ENCODE measurements at places on chromosomes 2 and 18.

- DNase-seq: no peak
Measured at GRCh38 chr2:99571954-99572353, 82.1 kb upstream of the REV1 start.

- no peak for DNase-seq
Measured at GRCh38 chr2:104502901-104503300, 351.0 kb upstream of the POU3F3 start.

- no peak for DNase-seq
Measured at GRCh38 chr2:132384491-132385151, 32.0 kb upstream of the GPR39 start.

DNA sequence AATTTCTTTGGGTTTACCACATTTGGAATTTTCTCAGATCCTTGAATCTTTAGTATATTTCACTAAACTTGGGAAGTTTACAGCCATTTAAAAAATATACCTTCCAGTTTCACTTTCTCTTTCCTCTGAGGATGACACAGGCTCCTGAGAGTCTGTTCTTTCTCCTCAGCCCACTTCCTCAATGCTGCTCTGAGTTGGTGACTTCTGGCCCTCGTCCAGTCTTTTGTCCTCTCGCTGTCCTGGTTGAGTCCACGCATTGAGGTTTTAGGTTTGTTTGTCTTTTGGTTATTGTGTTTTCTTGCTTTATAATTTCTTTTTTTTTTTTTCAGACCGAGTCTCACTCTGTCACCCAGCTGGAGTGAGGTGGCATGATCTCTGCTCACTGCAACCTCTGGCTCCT, 40.7 kb upstream of the GALR1 start:
- DNase-seq: peak; percentile 36

DNA sequence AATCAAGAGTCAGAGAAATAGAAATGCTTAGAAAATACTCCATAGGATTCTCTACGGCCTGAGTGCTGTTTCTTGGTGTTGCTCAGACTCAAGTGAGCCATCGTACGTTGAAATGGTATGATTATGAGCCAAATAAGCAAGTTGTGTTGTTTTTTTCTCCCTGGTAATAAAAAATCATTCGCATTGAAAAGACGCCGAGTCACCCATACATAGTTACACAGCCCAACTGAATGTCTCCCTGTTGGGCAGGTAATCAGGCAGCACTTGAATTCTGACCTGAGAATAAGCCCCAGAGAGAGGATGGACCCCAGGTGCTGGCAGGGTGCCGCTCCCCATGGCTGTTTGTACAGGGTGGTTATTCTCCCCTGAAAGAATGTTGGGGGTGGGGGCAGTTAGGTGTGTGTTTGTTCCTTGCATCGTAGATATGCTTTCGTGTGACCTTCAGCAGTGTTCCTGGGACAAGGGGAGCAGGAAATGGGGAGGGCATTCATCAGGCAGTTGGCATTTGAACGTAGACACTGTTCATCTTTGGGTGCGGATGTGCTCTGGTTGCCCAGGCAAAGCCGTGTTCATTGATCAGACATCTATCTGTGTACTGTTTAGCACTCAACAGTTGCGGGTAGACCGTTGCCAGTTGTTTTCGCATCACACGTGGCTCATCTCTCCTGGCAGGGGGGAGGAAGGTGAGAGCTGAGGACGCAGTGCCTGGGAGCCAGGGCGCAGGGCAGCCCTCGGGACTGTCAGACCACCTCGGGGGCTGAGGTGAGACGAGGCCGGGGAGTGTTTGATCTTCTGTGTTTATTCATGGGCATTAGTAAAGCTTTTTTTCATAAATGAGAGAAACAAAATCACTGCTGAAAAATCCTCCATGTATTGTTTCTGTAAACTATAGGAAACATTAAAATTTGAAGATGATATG, 27.3 kb downstream of the MTCL1 start:
- no peak for DNase-seq

- DNase-seq: no peak
Measured at GRCh38 chr2:10076511-10076910, 3.7 kb downstream of the CYS1 start.

GRCh38 chr2:67255933-67256615, 141.1 kb upstream of the ETAA1 start:
- no peak for DNase-seq

DNA sequence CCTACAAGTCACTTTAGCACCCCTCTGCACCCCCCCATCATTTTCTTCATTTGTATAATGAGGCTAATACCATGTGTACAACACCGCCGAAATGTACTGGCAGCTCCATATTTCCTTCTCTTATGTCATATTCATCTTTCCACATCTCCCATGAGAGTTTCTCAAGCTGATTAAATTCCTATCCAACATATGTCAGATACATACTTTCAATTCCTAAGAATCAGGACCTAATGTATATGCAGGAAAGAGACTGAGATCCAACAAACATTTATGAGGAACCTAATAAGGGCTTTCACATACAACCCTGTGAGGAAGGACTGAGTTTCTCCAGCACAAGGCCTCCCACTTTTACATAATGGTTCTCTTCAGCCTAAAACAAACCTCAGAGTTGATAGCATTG, 41.9 kb downstream of the PRKD3 start:
- no peak for DNase-seq

DNA sequence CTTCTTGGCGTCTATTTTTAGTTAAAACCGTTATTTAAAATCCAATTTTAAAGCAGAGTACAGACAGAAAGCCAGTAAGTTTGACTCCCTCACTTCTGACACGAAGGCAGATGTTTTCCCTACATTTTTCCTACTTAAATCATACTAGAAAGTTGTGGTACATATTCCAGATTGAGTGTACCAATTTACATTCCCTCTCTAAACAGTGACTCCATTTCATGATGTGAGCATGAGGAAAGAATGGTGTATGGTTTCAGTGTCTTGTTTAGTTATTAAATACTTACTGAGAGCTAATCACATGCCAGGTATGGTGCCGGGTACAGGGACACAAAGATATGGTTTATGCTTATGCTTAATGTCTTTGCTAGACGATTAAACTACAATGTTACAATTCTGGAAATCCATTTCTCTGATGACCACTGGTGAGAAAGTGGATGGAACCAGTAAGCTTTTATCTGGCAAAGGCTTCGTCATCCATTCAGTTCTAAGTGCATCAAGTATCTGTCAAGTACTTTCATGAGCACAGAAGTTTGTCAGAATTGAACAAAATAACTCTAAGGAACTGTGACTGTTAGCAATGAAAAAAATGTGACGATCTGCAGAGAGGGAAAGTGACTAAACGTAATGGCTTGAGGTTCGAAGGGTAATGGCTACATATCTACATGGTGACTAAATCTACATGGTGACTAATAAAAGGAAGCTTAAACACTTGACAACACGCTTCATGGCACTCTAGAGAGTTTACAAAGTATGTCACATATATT, 25.7 kb downstream of the MAP4K3 start:
- DNase-seq: no peak

DNA sequence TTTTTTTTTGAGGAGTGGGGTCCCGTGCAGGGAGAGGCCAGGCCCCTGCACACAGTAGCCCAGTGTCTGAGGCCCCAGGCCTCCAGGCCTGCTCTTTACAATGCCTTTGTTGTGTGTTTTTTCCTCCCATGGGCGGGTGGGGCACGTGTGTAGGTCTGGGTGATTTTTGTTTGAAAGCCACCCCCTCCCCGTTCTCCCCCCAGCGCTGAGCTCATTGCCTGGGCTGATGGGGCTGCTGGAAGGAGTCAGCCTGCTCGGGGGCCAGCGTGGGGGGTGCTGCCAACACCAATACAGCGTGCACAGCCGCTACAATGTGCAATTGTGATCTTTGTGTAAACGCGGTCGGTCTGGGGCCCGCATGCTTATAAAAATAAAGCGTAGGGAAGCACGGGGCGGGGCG, 142.7 kb downstream of the DYSF start:
- no peak for DNase-seq

DNA sequence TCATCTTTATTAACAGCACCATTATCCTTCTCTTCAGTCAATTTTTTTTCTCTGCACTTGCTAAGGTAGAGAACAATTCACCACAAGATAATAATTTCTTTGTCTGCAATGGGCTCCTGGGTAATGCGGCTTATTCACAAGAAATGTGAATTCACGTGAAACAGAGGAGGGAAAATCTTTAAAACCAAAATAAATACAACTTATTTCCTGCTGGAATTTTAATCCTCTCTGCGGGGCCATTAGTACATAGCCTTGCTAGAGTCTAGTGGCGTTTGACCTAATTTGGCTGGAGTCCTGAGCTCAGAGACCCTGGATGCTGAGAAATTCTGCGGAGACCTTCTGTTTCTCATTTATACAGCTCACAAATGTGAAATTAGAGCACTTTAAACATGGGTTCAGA, 319.3 kb upstream of the MMADHC start:
- DNase-seq: no peak

GRCh38 chr18:62325806-62326645, 916 bp downstream of the TNFRSF11A start:
- DNase-seq: peak; percentile 16

GRCh38 chr18:33751613-33752221, 173.7 kb downstream of the ASXL3 start:
- DNase-seq: no peak

DNA sequence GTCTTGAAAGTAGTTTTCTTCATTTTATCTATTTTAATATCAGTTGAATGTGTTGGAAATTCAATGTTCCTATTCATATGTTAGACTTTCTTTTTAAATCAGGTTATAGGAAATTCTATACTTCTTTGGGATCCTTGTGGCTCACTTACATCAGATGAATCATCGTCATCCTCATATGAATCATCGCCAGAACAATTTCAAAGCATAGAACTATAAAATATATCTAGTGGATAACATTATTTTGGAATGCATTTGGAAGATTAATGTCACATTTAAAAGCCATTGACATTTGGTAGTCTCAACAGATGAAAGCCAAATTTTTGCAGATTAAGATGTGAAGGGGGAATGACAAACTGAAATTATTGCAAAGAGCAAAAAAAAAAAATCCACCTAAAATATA, 94.1 kb downstream of the FAM161A start:
- DNase-seq: no peak

DNA sequence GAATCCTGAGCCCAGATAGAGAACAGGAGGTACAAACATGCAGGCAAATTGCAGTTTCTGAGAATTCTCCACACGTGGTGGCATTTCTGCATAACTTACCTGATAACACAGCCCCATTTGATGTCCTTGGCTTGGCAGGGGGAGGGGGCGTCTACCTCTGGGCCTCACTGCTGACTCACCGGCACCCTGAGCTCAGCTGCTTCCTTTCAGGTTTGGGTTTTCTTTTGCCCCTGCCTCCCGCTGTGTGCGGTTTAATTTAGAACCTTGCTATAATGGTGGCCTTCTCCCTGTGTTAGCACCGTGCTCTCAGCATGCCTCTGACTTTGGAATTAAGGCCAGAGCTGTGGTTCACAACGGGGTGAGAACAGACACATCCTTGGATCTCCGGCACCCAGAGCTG, 4.4 kb downstream of the CTIF start:
- no peak for DNase-seq

Measured in activated T-helper 1 cell treated with anti-CD3 and anti-CD28 coated beads, Interleukin-12 subunit alpha, Interleukin-12 subunit beta, Interleukin-2, Interleukin-4 antibody, amounts not matched to agents 30 ng/mL and 10 ng/mL and 1 ng/mL, durations not matched to agents 14 hours and 24 hours and 36 hours (primary cell).